Stimulated activated CD8-positive, alpha-beta memory T cell treated with anti-CD3 and anti-CD28 coated beads, Interleukin-4, amount 100 ng/mL, for 1 hour (primary cell): ENCODE measurements at places on chromosomes 4 and X.
A peak's percentile ranks its signal among the peaks of the same experiment; 100 is the strongest.

GRCh38 chr4:184649026-184649970, at the start of the genes CASP3 and PRIMPOL:
CASP3 (minus strand) TSS chr4:184649447; CDS start chr4:184638453, 10,994 bp downstream.
PRIMPOL (plus strand) TSS chr4:184649738; CDS start chr4:184657141, 7,403 bp downstream.
- peak; percentile 89 for DNase-seq

- DNase-seq = no peak
These were observed 6.2 kb upstream of the GABRA4 start for GRCh38 chr4:46999566-46999965.

- DNase-seq = no peak
These were observed 12.8 kb upstream of the GUCY1B1 start for GRCh38 chr4:155745984-155746383.

DNA sequence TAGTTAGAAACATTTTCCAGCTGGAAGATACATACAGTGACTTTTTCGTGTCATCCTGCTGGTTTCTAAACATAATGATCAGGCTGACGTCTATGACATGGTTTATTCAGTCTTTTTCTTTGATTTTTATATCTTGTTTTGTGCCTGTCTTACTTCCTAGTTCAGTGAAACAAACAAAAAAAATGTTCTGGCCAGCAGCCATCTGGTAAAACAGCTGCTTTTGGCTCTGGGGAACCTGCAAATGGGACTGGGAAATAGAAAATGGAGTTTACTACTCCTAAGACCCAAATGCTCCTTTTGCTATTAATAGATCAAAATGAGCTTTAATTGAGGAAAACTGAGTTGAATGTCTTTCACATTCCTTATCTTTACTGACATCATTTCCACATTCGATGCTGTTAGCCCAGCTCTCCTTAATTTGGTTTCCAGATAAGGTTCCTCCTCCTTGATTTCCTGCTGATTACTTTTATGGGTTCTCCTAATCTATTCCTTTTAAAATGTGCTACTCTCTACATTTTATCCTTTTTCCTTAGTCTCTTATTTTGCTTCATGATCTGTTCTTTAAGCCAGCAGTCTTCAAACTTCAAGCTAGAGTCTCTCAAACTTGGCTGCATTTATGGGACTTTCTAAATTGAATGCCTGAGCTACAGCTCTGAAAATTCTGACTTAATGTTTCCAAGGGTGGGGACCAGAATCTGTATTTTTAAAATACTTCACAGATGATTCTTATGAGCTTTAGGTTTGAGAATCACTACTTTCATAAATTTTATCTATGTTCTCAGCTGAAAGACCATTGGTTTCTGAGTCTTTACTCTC, 499.5 kb downstream of the ANKRD50 start:
- DNase-seq = no peak

- no peak for DNase-seq
These were observed 58.3 kb downstream of the ATP10D start for GRCh38 chr4:47543331-47543730.

GRCh38 chr4:99002279-99002678, 6.8 kb downstream of the METAP1 start:
- no peak for DNase-seq

DNA sequence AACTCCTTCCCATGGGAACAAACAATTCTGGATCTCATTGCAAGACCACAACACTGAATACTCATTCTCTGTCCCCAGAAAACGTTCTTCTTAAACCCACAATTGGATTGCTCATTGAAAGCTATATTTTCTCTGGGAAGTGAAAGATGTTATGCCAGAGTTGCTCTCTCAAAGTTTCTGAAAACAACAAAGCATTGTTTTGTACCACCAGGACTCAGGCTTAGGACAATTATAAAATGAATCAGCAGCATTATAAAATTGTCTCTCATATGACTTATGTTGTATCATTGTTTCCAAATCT, 26.5 kb downstream of the TFDP3 start:
- no peak for DNase-seq

GRCh38 chrX:24339911-24340310, 20.5 kb upstream of the SUPT20HL1 start:
- no peak for DNase-seq

- no peak for DNase-seq
These were observed 7.3 kb downstream of the SPON2 start for GRCh38 chr4:1164956-1165545.

- DNase-seq = no peak
These were observed 754.0 kb upstream of the SLIT2 start for GRCh38 chr4:19497705-19498104.

GRCh38 chr4:159673221-159673620, 570.3 kb downstream of the RAPGEF2 start:
- no peak for DNase-seq

DNA sequence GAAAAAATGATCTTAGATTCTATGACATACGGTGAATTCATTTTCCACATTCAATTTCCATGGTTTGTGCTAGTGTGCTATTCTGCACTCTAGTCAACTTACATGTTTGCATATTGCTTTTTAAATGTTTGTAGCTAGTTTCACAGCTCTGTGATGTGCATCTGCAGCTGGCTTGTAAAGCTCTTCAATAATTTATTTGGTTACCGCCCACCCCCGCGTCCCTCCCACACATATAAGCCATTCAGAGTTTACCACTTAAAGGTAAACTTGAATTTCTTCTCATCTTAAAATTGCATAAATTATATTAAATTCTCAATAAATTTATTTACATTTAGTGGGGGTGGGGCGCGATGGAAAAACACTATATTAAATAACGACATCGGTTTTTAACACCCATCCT, 291 bp upstream of the NBDY start:
- no peak for DNase-seq

- DNase-seq = no peak
These were observed 71.5 kb upstream of the HPRT1 start for GRCh38 chrX:134388161-134389109.

DNA sequence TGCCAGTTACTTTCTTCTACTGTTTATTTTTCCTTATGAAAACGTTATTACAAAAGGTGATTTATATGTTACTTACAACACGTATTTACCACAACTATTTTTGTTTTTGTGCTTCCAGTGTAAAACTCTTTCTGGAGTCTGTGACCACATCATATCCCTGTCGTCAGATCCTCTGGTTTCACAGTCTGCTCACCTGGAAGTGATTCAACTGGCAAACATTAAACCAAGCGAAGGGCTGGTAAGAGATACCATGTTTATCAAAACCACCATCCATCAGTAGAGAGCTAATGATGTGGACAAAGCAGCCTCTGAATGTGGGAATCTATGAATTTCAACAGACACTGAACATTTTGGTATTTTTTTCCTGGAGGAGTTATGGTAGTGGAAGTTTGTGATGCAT, 116.1 kb downstream of the CNKSR2 start:
- DNase-seq = no peak

DNA sequence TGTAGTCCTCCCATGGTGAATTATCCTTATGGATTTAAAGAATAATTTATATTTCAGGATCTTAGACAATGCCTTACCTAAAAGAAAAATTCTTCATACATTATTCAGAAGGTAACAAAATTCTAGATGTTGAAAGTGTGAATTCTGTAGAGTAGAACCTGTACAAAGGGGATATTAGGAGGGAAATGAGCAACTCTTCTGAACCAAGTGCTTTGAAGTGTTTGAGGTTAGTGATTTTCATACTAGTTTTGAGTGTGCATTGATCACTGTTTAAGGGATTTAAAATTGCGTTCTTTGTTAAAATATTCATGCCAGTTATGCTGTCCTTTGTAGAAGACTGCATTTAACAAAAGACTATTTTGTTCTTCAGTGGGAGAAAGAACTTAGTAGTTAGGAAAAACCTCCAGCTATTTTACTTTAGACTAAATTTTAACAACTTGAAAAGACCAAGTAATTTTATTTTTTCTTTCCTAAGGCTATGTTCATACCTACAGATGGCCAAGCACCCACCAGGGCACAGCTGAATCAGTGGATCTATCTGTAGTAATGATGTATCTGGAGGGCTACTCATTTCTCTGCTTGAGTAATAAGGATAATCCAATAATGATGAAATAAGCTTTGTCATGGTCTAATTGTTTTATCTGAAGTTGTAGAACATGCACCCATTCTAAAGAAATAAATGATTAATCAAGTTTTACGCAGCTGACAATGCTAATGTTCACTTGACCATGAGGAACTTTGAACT, 134.3 kb upstream of the RPS6KA6 start:
- no peak for DNase-seq

GRCh38 chr4:54574500-54574899, 83.3 kb upstream of the KIT start:
- DNase-seq = no peak

DNA sequence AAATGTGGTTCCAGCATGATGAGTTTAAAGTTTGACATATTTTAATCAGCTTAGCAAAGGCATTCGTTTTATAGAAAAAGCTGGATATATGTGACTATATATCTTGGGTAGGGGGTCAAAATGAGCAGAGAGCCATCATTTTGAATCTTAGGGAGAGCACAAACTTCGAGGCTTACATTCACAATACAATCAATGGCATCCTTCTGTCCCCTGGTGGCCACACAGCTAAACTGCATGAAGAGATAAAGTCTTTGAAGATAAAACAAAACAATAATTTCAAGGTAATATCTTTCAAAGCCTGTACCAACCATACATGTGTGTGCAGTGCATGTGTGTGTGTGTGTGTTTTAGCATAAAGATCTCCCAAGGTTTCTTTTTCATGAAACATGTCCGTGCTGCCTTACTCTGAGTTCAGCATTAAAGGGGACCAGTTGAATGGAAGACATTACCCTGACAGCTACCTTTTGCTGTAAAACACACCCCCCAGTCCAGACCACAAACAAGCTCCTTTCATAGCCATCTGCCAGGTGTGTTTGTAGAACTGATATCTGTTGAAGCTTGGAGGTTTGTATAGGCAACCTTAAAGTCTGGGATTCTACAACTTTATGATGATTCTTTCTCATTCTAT, 22.0 kb downstream of the DYNLT3 start:
- DNase-seq = peak; percentile 9

GRCh38 chr4:127103681-127104115, 529.1 kb upstream of the INTU start:
- no peak for DNase-seq

DNA sequence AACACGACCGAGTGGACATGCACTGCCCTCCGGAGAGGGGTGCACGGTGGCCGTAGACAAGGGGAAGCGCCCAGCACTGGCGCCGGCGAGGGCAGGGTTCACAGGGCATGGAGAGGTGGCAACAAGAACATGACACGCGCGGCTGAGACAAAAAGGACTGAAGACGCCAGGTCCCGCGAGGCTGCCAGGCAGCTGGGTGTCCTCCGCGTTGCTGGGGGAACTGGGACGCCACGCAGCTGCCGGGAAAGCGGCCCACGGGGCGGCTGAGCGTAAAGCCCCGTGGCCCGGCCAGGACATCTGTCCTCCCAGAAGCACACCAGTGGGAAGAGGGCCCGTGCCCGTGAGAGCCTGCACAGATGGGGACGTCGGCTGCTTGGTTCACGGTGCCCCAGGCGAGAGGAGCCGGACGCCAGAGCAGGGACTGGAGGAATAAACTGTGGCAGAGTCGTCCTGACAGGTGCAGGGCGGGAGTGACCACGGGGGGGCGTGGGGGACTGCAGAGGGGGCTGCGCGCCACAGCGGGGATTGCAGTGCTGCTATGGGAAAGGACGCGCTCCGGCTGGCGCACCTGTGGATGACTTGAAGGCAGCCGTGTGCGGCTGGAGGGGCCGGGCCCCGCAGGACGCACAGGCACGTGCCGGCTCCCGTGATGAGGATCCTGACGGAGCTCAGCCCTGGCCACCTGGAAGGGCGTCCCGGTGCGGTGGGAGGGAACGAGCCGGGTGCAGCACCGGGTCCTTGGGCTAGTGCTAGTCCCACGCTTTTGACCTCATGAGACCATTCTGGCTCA, 32.1 kb upstream of the GTPBP6 start:
- DNase-seq = no peak

- DNase-seq = no peak
These were observed 1393.3 kb downstream of the ARAP2 start for GRCh38 chr4:34850968-34851367.

- DNase-seq = no peak
These were observed 21.1 kb downstream of the ANXA5 start for GRCh38 chr4:121675715-121676114.

GRCh38 chr4:113958766-113959538, 20.5 kb downstream of the ARSJ start:
- no peak for DNase-seq

DNA sequence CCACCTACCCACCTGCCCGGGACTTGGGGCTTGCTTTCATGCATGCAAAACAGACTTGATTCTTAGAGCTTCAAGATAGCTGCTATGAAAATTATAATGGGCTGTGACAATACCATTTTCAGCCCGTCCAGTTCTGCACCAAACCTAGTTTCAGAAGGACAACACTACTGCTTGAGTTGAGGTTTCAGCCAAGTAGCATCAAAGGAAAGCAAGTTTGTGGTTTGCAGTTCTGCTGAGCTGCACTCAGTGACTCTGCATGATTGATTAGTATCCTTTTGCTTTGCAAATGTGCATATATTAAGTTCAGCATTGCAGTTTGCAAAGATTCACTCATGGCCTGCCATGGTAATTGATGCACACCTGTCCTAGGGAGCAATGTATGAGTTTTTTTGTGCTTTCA, 442.7 kb downstream of the RPA4 start:
- DNase-seq = no peak

DNA sequence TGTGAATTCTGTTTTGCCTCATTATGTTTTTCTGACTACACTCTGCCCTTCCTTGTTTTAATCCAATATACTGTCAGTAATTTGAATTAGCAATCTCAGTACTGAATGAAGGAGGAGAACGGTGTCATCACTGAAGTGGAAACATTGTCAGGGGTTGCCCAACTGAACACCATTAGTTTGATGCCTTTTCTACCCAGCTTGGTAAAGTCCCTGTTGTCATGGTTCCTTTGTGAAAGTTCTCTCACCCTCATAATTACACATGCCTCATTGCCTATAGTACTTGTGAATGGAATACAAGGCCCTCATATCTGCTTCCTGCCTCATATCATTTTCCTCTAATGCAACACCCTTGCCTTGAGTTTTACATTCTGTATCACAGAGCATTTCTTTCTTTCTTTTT, 76.9 kb downstream of the RRAGB start:
- no peak for DNase-seq

- DNase-seq = no peak
These were observed 60.4 kb downstream of the CD40LG start for GRCh38 chrX:136708348-136708747.

DNA sequence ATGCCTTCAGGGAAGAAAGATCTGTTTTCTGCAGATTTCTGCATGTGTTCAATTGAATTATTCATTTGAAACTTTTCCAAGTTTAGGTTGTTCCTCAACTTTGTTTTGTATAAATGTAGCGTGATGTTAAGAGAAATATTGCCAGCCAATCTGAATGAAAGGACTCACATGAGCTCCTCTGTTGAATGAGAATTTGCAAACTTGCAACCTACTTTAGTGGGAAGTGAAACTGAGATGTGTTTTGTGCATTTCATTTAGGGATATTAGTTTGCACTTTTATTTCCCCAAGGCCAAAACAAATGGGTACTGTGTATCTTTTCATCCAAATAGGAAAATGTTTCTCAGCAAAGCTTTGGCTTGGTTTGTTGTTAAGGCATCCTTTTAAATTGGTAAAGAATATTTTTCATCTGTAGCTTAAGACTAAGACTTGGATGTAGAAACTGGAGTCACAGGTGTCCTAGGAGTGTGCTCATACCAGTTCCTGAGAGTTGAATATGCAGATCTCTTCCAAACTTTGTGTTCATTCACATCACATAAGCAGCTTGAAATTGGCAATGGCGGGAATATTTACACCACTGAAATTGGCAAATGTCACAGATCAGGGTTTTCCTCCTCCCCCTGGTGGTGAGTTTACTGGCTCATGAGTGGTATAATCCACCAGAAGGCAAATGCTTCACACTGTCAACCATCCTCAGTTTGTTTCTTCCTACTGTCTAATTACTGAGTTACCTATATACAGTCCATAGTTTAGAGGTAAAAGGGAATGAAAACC, 193.6 kb upstream of the BANK1 start:
- DNase-seq = no peak
